ENCODE measurements at places on chromosomes 3 and 15.

GRCh38 chr3:32334675-32335074 lies 57.0 kb upstream of the CMTM7 start:
- H3K36me3 ChIP-seq: no peaks in the 10 kb centered on the region
- no peaks in the 10 kb centered on the region for H3K27me3 ChIP-seq
- no peak overlapping the region for H3K4me3 ChIP-seq
- H3K4me1 ChIP-seq: peaks cover 12% of the 10 kb centered on the region
- no peak overlapping the region for H3K27ac ChIP-seq
- DNase-seq: no peak

DNA sequence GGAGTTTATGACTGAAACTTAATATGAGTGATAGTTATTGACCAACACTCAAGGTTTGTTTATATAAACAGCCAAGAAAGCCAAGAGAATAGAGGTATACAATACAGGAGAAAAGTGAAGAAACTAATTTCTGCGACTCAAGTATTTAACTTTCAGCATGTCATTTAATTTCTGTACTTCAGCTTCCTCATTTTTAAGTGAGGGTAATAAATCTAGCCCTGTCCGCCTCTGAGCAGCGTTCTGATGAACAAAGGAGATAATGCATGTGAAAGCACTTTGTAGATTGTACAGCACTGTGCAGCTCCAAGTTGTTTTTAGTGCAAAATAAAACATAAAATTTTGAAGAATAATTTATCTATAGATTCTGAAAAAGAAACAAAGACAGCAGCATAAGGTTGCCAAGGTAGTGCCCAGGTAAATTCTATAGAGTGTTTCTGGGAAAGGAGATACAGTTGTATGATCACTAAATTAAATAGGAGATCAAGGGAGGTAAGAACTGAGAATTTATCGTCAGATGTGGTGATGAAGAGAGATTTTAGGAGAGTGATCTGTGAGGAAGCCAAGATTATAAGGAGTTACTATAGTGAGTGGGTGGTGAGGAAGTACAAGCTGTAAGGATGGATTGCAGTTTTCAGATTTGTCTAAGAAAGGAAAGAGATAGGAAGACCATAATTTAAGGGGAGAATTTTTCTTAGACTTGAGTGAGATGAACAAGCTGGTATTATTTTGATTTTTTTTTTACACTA lies 71.3 kb downstream of the RASA2 start:
- no peaks in the 10 kb centered on the region for H3K4me1 ChIP-seq
- H3K36me3 ChIP-seq: no peaks in the 10 kb centered on the region
- no peak overlapping the region for H3K27ac ChIP-seq
- no peak overlapping the region for H3K4me3 ChIP-seq

GRCh38 chr15:63040954-63041353 lies 1.6 kb upstream of the TPM1 start:
- peak overlapping the region; percentile 36 for H3K27ac ChIP-seq
- H3K36me3 ChIP-seq: no peaks in the 10 kb centered on the region
- H3K4me1 ChIP-seq: peaks cover 52% of the 10 kb centered on the region
- peak; percentile 31 for DNase-seq

DNA sequence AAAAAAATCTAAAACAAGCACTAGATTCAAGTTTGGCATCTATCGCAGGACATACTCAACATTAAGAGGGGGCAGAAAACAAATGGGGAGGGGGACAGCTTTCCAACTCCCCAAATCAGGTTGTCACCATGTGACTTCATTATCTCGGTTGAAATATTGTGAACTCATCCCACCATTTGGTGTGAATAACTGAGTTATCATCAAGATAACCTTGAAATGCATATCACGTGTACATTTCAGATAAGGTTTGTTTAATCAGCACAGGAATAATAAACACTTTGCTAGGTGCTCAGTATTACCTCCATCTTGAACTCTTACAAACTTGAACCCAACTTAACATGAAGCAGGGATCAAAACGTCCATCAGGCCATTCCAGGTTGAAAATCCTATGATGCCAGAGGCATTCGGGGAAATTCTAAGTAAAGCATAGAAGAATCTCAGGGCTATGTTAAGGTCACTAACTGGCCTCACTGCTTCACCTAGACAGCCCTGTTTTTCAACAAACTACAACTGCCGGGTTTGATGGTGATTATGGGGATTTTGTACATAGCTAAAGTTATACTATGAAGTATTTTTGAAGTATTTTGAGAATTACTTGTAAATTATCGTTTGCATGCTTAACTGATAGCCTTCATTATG lies 3.0 kb upstream of the ARHGAP31 start:
- no peak for DNase-seq
- no peak overlapping the region for H3K4me3 ChIP-seq
- no peak overlapping the region for H3K27ac ChIP-seq
- H3K27me3 ChIP-seq: no peaks in the 10 kb centered on the region

DNA sequence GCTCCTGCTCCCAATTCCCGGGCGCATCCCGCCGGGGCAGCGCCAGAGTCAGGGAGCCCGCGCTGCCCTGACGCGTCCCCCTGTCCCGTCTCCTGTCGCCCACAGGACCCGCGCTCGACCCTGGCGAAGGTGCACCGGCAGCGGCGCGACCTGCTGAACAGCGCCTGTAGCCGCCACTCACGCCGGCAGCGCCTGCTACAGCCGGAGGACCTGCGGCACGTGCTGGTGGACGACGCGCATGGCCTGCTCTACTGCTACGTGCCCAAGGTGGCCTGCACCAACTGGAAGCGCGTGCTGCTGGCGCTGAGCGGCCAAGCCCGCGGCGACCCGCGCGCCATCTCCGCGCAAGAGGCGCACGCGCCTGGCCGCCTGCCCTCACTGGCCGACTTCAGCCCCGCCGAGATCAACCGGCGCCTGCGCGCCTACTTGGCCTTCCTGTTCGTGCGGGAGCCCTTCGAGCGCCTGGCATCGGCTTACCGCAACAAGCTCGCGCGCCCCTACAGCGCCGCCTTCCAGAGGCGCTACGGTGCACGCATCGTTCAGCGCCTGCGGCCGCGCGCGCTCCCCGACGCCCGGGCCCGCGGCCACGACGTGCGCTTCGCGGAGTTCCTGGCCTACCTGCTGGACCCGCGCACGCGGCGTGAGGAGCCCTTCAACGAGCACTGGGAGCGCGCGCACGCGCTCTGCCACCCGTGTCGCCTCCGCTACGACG lies 16.9 kb downstream of the C3orf22 start:
- H3K4me1 ChIP-seq: no peaks in the 10 kb centered on the region
- DNase-seq: no peak
- H3K4me3 ChIP-seq: no peak overlapping the region
- no peaks in the 10 kb centered on the region for H3K27me3 ChIP-seq
- no peaks in the 10 kb centered on the region for H3K36me3 ChIP-seq
